ENCODE measurements at places on chromosomes 2 and 18. TPM values are rescaled to one million over a fixed set of nuclear protein-coding genes. Genes with fewer than 3 reads are reported as not detected.

- H3K4me1 ChIP-seq: no peaks in the 10 kb centered on the region
- no peak overlapping the region for H3K27ac ChIP-seq
- DNase-seq: no peak
- no peaks in the 10 kb centered on the region for H3K36me3 ChIP-seq
- no peaks in the 10 kb centered on the region for H3K27me3 ChIP-seq
- no peak overlapping the region for H3K4me3 ChIP-seq
These were observed 19.8 kb downstream of the MC2R start for GRCh38 chr18:13895505-13896033.

GRCh38 chr18:51340332-51340731, 142.9 kb upstream of the MEX3C start:
- no peak overlapping the region for H3K4me3 ChIP-seq
- no peaks in the 10 kb centered on the region for H3K36me3 ChIP-seq
- peaks cover 5% of the 10 kb centered on the region for H3K27me3 ChIP-seq
- H3K4me1 ChIP-seq: no peaks in the 10 kb centered on the region

GRCh38 chr2:118388771-118389170, 300.5 kb downstream of the INSIG2 start:
- no peaks in the 10 kb centered on the region for H3K27me3 ChIP-seq
- no peak overlapping the region for H3K4me3 ChIP-seq
- no peak overlapping the region for H3K27ac ChIP-seq
- DNase-seq: no peak
- H3K36me3 ChIP-seq: no peaks in the 10 kb centered on the region
- H3K4me1 ChIP-seq: peaks cover 13% of the 10 kb centered on the region

DNA sequence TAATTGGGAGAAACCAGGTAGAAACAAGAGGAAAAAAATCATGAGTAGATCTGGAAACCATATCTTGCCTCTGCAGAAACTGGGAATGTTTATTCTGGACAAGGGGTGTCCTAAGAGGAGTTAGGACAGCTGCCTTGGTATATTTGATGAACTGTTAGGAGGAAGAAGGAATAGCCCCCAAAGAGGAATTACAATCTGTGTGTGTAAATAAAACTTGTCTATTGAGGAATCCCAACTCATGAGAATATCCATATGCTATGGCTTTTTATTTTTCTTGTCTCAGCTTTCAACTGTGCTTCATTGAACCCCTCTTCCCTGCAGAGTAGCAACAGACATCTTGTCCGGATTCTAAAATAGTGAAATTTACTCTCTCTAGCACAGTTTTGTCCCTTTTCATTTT, 423.5 kb upstream of the SLC14A2 start:
- no peaks in the 10 kb centered on the region for H3K4me1 ChIP-seq
- H3K36me3 ChIP-seq: no peaks in the 10 kb centered on the region
- no peaks in the 10 kb centered on the region for H3K27me3 ChIP-seq
- no peak overlapping the region for H3K4me3 ChIP-seq
- H3K27ac ChIP-seq: no peak overlapping the region
- DNase-seq: no peak

The CDH2 gene
- total RNA-seq: 0.11 TPM

DNA sequence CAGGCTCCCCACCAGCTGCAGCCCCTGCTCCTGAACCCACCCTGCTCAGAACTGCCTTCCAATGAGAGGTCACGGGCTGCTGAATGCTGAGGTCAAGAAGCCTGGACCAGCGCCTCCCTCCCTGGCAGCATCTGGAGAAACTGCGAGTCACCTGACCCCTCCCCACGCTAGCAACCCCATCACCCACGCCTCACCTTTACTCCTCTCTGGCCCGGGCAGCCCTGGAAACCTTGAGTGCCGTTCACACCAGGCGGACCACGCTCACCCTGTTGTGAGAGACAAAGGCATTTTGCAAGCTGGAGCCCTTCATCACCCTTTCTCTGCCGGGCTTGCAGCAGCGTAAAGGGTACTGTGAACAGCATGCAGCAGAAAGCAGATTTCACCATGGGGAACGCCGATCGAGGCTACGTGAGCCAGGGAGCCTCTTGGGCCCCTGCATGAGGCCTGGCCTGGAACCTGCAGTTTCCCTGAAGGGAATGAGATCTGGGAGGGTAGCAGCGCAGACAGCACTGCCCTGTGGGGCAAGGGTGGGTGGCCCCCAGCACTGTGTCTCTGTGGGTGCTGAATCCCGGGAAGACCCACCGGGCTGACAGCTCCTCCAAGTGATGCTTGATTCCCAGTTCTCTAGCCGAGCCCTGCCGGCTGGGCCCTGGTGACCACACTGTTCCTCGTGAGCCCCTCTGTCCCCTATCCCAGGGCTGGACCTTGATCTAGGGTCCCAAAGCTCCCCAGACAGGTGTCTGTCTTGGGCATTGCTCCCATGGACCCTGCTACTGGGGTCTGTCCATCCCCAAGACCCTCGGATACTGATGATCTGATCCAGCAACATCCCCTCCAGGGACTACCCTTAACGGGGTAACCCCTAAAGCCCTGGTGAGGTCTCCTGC, 53.8 kb downstream of the COL6A3 start:
- no peak for DNase-seq
- H3K4me1 ChIP-seq: peaks cover 3% of the 10 kb centered on the region
- no peak overlapping the region for H3K27ac ChIP-seq
- no peak overlapping the region for H3K4me3 ChIP-seq
- H3K27me3 ChIP-seq: no peaks in the 10 kb centered on the region

DNA sequence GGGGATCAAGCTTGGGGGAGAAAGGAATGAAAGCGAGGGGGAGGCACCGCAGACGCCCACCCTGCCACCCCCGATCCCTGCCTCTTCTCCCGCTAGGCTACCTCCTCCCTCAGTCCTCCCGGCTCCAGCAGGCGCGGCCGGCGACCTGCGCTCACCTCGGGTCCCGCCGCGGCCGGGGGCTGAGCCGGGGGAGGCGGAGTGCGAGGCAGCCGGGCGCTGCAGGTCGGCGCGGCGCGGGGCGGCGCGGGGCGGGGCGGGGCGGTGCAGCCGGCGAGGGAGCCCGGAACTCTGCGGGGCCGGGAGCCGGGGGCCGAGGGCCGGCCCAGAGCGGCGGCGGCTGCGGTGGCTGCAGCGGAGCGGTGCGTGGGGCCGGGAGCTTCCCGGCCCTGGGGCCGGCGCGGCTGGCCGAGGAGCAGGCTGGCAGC, 477 bp downstream of the ACVR1 start:
- peak overlapping the region; percentile 92 for H3K4me3 ChIP-seq
- no peak for DNase-seq
- H3K27me3 ChIP-seq: no peaks in the 10 kb centered on the region
- no peaks in the 10 kb centered on the region for H3K36me3 ChIP-seq

DNA sequence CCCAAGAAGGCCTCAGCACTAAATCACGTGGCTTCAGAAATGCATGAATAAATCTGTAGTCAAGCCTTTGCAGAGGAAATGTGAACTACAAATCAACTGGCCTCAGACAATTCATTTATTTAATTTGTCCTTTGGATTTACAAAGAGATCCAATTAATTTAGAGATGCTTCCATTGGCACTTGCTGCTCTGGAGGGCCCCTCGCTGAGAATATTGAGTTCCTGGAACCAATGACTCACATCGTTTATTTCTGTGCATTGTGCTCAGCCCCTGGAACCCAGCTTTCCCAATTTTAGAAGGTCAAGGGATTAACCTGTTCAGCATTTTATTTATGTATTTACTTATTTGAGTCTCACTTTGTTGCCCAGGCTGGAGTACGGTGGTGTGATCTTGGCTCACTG, 47.2 kb upstream of the MGAT4A start:
- H3K27ac ChIP-seq: no peak overlapping the region
- H3K4me3 ChIP-seq: no peak overlapping the region
- H3K36me3 ChIP-seq: no peaks in the 10 kb centered on the region
- H3K27me3 ChIP-seq: no peaks in the 10 kb centered on the region

DNA sequence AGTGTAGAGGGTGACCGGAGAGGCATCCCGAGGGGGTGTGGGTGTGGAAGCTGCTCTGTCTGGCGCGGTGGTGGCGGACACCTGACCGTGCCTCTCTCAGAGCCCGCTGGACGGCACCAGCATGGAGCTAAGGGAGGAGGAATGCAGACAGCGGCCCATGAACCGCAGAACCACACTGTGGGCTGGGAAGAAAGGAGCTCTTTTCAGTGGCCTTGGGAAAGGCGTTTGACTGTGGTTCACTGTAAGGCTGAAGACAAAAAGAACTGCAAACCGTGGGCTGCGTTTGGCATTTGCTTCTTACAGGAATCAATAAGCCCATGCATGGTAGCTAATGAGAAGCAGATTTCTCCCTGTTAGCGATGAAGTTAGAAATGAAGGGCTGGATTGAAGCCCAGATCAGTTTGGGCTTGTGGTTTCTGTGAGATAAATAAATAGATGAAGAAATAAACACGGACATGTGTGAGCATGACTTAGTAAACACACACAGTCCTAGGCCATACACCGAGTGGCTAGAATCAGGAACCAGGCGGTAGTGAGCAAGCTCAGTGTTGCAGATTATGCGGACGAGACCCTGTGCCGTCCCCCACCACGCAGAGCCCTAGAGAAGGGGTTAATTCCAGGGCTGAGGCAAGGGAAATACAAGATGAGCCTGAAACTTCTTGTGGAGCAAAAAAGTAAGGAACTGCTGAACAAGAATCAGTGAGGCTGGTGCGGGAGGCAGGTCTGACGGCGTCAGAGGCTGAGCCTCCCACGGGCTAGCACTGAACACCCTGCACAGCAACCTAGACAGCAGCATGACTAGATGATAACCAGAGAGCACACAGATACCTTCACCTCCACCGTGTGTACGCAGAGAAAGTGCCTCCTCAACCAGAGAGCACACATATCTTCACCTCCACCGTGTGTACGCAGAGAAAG, 29.3 kb upstream of the NFATC1 start:
- no peaks in the 10 kb centered on the region for H3K27me3 ChIP-seq
- H3K27ac ChIP-seq: no peak overlapping the region
- no peaks in the 10 kb centered on the region for H3K4me1 ChIP-seq

- no peak overlapping the region for H3K27ac ChIP-seq
- H3K36me3 ChIP-seq: no peaks in the 10 kb centered on the region
- H3K27me3 ChIP-seq: no peaks in the 10 kb centered on the region
These were observed 4.6 kb upstream of the LAMA3 start for GRCh38 chr18:23684515-23685197.

The AGPS gene
- total RNA-seq: 26.9 TPM

DNA sequence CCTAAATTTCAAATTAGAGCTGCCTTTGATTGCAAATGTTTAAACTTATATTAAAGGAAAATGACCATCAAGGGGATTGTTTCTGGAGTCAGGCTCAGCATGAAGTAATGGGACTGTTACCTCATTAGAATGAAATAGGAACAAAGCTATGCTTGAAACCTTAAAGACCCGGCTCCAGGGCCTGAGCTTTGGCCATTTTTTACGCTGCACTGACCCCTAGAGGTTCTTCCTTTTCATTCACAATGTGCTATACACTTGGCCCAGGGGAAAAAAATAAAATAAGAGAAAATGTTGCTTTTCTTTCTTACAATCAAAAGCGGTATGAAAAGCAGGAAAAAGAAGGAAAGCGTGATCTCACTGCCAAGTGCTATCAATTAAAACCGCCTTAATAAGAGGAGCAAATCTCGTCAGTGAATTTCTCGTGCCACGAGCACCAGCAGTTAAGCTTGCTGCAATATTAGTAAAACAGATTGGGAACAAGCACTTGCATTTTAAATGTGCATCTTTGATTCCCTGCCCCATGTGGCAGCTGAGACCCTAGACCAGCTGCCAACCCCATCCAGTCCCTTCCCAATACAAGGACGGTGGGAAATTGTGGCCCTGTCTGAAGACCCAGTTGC, 96.6 kb downstream of the MBD2 start:
- DNase-seq: no peak
- no peaks in the 10 kb centered on the region for H3K27me3 ChIP-seq
- H3K4me1 ChIP-seq: peaks cover 5% of the 10 kb centered on the region
- H3K36me3 ChIP-seq: no peaks in the 10 kb centered on the region
- H3K27ac ChIP-seq: no peak overlapping the region
- no peak overlapping the region for H3K4me3 ChIP-seq

The LRRC30 gene
- total RNA-seq: not detected

GRCh38 chr2:3505771-3506170, 13.6 kb downstream of the ADI1 start:
- H3K27ac ChIP-seq: no peak overlapping the region
- peaks cover 3% of the 10 kb centered on the region for H3K36me3 ChIP-seq
- no peak overlapping the region for H3K4me3 ChIP-seq
- H3K4me1 ChIP-seq: no peaks in the 10 kb centered on the region
- no peak for DNase-seq
- no peaks in the 10 kb centered on the region for H3K27me3 ChIP-seq

- DNase-seq: no peak
- H3K4me1 ChIP-seq: no peaks in the 10 kb centered on the region
- no peaks in the 10 kb centered on the region for H3K27me3 ChIP-seq
- no peak overlapping the region for H3K27ac ChIP-seq
- no peak overlapping the region for H3K4me3 ChIP-seq
These were observed 9.7 kb downstream of the GPR55 start for GRCh38 chr2:230915319-230915718.

The CCBE1 gene
- total RNA-seq: 2.1 TPM

GRCh38 chr18:23115683-23116096, 19.6 kb upstream of the CABLES1 start:
- peaks cover 48% of the 10 kb centered on the region for H3K4me1 ChIP-seq
- no peaks in the 10 kb centered on the region for H3K36me3 ChIP-seq
- H3K27me3 ChIP-seq: no peaks in the 10 kb centered on the region
- no peak overlapping the region for H3K4me3 ChIP-seq

The CPLX4 gene
- not detected for total RNA-seq

The ICOS gene
- total RNA-seq: 0.76 TPM

- H3K27ac ChIP-seq: no peak within 1 kb of the TSS
- no peak for DNase-seq
- peaks cover 10% of the 10 kb centered on the region for H3K4me1 ChIP-seq
- no peaks in the 10 kb centered on the region for H3K36me3 ChIP-seq
- peaks cover 5% of the 10 kb centered on the region for H3K27me3 ChIP-seq
These were observed at the start of gene ERFE for GRCh38 chr2:238158509-238159070. ERFE (plus strand) TSS chr2:238158970; CDS start chr2:238159008, 38 bp downstream.

The ICA1L gene
- total RNA-seq: 0.87 TPM

- no peak overlapping the region for H3K4me3 ChIP-seq
- H3K27me3 ChIP-seq: no peaks in the 10 kb centered on the region
- DNase-seq: no peak
- H3K4me1 ChIP-seq: no peaks in the 10 kb centered on the region
These were observed 190.7 kb downstream of the DNER start for GRCh38 chr2:229523663-229524062.

The MLPH gene
- 1.8 TPM for total RNA-seq

GRCh38 chr2:39567507-39567906, 98.2 kb upstream of the TMEM178A start:
- H3K27ac ChIP-seq: peak overlapping the region; percentile 8
- no peak for DNase-seq
- no peaks in the 10 kb centered on the region for H3K27me3 ChIP-seq
- H3K36me3 ChIP-seq: no peaks in the 10 kb centered on the region
- H3K4me3 ChIP-seq: no peak overlapping the region
- peaks cover 34% of the 10 kb centered on the region for H3K4me1 ChIP-seq

- DNase-seq: no peak
- no peak overlapping the region for H3K27ac ChIP-seq
- H3K4me3 ChIP-seq: no peak overlapping the region
- H3K4me1 ChIP-seq: no peaks in the 10 kb centered on the region
- no peaks in the 10 kb centered on the region for H3K36me3 ChIP-seq
- H3K27me3 ChIP-seq: no peaks in the 10 kb centered on the region
These were observed 266.5 kb downstream of the EIPR1 start for GRCh38 chr2:3110994-3111666.
